ENCODE measurements at places on chromosomes 13 and 19. TPM values are rescaled to one million over a fixed set of nuclear protein-coding genes. Genes with fewer than 3 reads are reported as not detected.

DNA sequence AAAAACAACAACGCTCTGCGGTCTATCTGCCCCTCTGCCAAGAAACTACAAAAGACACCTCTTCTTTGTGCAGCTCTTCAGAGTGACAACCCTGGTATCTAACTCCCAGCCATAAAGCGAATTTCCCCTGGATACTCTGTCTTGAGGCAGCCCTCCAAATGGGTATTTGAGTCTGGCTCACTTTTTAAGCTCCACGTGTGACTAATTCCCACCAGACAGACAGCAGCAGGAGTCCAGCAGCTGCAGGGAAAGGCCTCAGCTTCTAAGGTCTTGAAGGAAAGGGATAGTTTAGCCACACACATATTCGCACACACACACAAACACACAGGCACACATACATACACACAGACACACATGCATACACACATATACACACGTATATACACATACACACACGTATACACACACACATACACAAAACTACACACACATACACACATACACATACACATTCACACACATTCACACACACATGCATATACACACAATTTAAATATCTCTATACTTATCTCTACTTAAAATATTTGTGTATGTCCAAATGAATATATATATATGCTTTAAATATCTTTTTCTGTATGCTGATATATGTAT lies 188.8 kb downstream of the TSHZ3 start:
- DNase-seq: no peak

GRCh38 chr13:84358601-84359000 lies 476.3 kb upstream of the SLITRK1 start:
- DNase-seq: no peak

DNA sequence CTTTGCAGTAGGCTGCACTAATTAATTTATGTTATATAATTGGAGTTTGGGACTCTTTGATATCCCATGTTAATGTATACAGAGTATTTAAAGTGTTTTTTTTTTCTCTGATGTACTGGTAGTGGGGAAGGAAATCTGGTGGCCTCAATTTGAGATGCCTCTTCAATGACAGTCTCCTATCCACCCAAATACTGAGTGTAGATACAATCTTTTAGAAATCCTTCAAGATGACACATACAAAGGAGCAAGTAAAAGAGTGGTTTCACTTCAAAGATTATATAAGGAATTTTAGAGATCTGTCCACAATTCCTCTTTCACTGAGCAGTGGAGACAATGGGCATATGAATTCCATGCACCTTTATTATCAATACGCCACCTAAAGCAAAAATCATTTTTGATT lies 15.1 kb downstream of the NALCN start:
- DNase-seq: no peak

SLC5A5 gene
- not detected for total RNA-seq

- DNase-seq: no peak
Observed at GRCh38 chr13:112874751-112875300, 94.2 kb upstream of the MCF2L start.

GRCh38 chr13:46598820-46599180 lies 45.8 kb downstream of the LRCH1 start:
- no peak for DNase-seq

- DNase-seq: no peak
Observed at GRCh38 chr19:42074513-42075363, 1.2 kb upstream of the ZNF574 start.
